ENCODE measurements at places on chromosomes 12 and 14.

GRCh38 chr14:75714991-75715390 is 53.9 kb downstream of the TTLL5 start:
- DNase-seq: no peak

- peak; percentile 57 for DNase-seq
These were observed 34.3 kb upstream of the SLC38A1 start for GRCh38 chr12:46303039-46303666.

GRCh38 chr12:23887055-23887835 is 62.2 kb downstream of the SOX5 start:
- no peak for DNase-seq

DNA sequence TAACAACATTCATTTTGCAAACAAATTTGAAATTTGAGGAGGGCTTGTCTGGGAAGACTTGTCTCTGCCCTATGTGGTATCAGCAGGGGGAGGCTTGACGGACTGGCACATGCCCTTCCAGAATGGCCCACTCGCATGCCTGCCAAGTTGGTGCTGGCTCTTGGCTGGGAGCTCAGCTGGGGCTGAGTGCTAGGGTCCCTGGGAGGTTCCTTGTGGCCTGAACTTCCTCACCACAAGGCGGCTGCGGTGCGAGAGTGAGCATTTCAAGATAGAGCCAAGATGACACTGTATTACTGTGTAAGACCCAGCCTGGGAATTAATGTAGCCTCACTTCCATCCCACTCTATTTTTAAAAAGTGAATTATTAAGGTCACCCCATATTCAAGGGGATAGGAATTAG is 271.6 kb upstream of the PLEKHG7 start:
- DNase-seq: peak; percentile 21

- DNase-seq: no peak
These were observed 27.9 kb upstream of the CTDSP2 start for GRCh38 chr12:57874166-57875108.

- DNase-seq: no peak
These were observed 422.4 kb downstream of the RAD51B start for GRCh38 chr14:68241862-68242487.

GRCh38 chr12:76037130-76038103 is 5.8 kb upstream of the PHLDA1 start:
- DNase-seq: peak; percentile 82

- no peak for DNase-seq
These were observed 272.6 kb downstream of the CCER1 start for GRCh38 chr12:90682398-90682797.

- no peak for DNase-seq
These were observed 151.1 kb upstream of the AEBP2 start for GRCh38 chr12:19288161-19288560.

DNA sequence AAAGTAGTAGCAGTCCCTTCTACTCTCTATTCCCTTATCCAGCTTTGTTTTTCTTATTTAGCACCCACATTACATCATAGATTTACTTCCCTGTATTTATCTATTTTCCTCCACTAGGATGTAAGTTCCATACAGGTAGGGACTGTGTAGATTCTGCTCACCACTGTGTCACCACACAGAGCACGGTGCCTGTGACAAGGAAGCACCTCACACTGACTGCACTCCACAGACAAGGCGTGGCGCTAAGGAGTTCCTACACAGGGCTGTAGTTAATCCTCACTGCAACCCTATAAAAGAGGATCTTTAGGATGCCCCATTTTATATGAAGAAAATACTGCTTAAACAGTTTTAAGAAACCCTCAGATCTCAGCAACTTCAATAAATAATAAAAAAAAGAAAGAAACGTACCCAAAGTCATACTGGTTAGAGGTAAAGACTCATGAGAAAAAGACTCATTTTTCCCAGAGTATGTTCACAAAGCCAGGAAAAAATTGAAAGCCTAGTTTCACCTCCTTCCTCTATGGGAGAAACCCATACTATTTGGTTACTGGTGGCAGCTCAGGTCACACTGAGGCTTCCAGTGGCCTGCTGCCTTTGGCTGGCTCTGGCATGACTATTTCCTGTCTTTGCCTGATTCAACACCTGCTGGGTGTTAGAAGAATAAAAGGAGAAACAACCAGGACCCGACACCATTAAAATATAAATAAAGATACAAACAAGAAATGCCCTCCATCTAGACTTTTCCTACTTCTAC is 36.9 kb downstream of the RAD9B start:
- no peak for DNase-seq

DNA sequence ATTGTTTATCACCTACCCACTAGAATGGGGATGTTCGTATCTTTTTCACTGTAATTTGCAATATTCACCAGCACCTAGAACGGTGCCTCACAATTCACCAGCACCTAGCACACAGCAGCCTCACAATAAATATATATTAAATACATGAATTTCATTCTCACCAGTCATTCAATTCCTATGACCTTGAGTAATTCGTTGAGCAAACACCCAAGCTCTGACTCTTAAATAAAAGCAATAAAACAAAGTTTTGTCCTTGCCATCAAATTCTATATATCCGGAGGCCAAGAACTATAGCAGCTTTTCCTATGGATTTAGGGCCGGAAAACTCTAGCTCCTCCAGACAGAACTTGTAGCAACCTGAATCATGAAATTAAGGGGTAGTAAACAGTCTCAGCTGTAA is 981 bp downstream of the VTI1B start:
- DNase-seq: no peak

- no peak for DNase-seq
These were observed 32.7 kb downstream of the CCDC92 start for GRCh38 chr12:123939716-123940626.

GRCh38 chr12:97181571-97182265 is 274.7 kb downstream of the NEDD1 start:
- DNase-seq: no peak

GRCh38 chr12:109844983-109845823 is 12.0 kb upstream of the TRPV4 start:
- peak; percentile 85 for DNase-seq

- DNase-seq: no peak
These were observed 131.4 kb downstream of the LMNTD1 start for GRCh38 chr12:25421651-25422167.

GRCh38 chr12:64808110-64808509 is 16.3 kb upstream of the TBC1D30 start:
- no peak for DNase-seq

GRCh38 chr12:16499611-16500010 is 106.4 kb downstream of the LMO3 start:
- no peak for DNase-seq

DNA sequence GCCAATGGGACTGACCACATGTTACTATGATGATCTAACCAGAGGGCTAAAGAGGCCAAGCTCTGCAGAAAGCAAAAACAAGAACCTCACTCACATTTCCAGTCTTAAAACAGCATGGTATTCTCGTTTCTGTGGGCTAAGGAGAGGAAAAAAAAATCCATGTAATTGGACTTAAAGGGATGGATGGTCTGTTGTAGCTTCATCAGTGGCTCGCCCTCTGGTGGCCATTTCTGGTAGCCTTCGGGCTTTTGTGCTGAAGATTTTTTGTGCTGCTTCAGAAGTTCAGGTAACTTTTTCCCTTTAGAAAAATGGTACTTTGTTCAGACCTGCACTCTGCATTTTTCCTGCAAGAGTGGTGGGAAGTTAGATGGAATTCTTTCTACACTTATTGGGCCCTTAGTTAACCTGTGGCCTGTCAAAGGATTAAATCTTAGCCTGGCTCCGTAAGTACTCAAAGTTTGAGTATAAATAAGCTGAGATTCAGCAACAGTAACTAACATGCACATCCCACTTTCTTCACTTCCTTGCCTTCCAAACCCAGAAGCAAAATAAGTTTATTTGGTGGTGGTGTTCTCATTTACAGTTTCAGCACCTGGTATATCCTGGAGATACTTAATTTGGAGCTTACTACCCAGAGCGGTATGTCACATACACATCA is 22.3 kb downstream of the DCAF4 start:
- peak; percentile 60 for DNase-seq

DNA sequence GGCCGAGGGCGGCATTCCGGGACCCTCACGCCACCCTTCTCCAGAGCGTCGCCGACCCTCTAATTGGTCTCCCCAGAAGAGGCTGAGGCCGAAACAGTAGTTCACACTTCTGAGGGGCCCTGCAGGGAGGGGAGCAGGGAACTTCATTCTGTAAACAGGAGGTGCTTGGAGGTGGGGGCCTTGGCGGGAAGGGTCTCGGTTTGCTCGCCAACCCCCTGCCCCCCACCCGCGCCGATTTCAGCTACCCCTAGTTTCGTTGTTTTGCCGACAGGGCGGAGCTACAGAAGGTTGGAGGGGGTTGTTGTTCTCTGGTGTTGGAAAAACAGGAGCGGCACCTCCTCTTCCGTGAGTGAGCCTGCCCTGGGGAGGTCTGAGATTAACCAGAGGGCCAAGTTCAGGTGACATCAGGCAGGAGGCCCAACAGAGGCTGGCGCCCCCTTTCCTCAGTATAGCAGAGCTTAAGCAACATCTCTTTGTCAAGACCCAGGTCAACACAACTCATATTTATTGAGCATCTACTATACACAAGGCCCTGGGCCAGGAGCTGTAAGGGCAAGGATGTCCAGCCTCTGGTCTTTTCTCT is 682 bp downstream of the ERBB3 start:
- no peak for DNase-seq

DNA sequence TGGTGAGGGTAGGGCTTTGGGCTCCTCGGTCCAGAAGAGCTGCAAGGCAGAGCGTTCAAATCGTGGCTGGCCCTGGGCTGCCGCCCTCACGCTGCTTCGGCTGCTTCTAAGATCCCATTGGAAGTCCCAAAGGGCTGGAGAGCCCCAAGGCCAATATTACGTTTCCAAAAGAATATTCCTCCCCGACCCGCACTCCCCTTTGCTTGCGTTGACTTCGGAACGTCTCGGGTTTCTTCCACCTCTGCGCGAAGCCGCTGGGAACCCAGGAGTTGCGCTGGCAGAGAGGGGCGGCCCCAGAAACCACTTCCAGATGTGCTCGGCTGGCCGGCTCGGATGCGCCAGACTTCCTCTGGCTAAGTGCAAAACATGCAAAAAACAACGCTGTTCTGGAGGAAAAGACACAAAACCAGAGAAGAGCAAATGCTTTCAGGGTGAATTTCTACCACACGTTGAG is at the start of gene GLT8D2:
GLT8D2 (minus strand) TSS at position 285 of the 454 bp plus-strand sequence. CDS start 30,539 bp downstream, outside the sequence.
- DNase-seq: no peak

DNA sequence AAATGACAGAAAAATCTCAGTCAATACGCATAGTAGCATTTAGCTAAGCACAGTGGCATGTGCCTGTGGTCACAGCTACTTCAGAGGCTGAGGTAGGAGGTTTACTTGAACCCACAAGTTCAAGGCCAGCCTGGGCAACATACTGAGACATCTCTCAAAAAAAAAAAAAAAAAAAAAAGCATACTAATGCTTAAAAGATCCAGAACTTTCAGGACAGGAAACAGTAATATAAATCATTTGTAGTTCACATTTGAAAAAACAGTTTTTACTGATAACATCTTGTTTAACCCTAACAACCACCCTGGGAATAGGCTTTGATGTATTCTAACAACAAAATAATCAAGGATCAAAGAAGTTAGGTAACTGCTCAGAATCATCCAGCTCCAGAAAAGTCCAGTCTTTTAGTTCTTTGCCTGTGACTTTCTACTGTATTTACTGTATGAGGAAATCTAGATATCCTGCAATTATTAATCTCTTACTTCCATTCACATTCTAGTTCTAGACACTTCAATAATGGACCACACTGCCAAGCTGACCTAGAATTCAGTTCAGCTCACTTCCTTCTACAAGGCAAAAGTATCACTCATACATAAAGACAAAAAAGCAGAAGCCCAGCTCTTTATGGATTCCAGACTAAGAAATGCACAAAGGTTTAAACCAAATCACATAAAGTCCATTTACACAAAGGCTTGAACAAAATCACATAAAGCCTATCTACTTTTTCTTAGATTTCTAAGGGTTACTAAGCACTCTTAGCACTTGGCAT is 28.5 kb downstream of the PAWR start:
- no peak for DNase-seq

DNA sequence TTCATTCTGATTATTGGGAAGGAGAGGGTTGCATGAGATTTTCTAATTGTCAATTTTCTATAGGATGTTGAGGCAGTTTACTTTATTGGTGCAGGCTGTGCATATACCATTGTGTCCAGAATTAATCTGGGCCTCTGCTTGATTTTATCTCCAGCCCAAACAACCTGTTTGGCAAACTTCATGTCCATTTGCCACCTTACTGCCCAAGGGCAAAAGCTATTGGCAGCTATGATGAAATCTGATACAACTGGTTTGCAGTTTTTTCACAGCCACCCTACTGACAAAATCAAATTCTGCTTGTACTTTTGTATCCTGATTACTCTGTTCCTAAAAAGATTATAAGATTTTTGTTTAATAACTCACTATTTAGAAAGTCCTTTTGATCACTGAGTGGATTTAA is 789.2 kb upstream of the FBXO33 start:
- no peak for DNase-seq

All from hematopoietic multipotent progenitor cell treated with erythropoietin and hydrocortisone succinate and interleukin-3 and kit ligand, for 8 days (in vitro differentiated cells).